ENCODE measurements at places on chromosomes 11 and 22.
A peak's percentile ranks its signal among the peaks of the same experiment; 100 is the strongest.

GRCh38 chr11:93737904-93738612, 3.2 kb downstream of the TAF1D start:
- no peak for DNase-seq

- peak; percentile 49 for DNase-seq
Observed at GRCh38 chr11:14969901-14970323, 2.2 kb downstream of the CALCA start.

- no peak for DNase-seq
Observed at GRCh38 chr22:38731703-38732161, 24.1 kb downstream of the SUN2 start.

GRCh38 chr11:128948583-128948982, 5.9 kb upstream of the TP53AIP1 start:
- no peak for DNase-seq

- no peak for DNase-seq
Observed at GRCh38 chr11:77074205-77074604, 7.4 kb downstream of the CAPN5 start.

- no peak for DNase-seq
Observed at GRCh38 chr11:86091086-86091485, 22.2 kb upstream of the PICALM start.

GRCh38 chr11:66282468-66283455, 4.8 kb downstream of the CNIH2 start:
- DNase-seq: peak; percentile 97

GRCh38 chr11:9750551-9750950, 86.7 kb downstream of the SWAP70 start:
- no peak for DNase-seq

DNA sequence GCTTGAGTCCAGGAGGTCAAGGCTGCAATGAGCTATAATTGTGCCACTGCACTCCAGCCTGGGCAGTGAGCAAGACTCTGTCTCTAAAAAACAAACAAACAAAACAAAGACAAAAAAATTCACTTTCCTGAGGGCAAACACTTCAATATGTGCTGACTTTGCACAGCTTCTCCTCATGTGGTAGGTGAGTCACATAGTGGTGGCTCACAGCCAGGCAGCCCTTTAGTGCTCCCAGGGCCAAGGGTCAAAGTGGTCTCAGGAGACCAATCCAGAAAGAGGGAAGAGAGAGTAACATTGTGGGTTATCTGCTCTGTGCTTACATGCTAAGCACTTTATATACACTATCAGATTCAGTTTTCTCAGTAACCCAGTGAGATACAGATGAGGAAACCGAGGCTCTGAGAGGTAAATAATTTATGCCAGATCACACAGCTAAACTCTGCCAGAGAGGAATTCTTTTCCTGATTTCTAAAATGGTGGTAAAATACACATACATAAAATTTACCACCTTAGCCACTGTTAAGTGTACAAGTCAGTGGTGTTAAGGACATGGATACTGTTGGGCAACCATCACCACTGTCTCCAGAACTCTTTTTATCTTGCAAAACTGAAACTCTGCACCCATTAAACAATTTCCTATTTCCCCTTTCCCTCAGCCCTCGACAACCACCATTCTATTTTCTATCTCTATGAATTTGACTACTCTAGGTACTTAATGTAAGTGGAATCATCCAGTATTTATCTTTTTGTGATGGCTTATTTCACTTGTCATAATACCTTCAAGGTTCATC, 231.7 kb upstream of the NARS2 start:
- DNase-seq: no peak

GRCh38 chr11:60378354-60378753, at the start of gene MS4A7:
TSS of gene MS4A7 (plus strand) at chr11:60378532. CDS start at chr11:60383142, 4,610 bp downstream.
- DNase-seq: no peak

DNA sequence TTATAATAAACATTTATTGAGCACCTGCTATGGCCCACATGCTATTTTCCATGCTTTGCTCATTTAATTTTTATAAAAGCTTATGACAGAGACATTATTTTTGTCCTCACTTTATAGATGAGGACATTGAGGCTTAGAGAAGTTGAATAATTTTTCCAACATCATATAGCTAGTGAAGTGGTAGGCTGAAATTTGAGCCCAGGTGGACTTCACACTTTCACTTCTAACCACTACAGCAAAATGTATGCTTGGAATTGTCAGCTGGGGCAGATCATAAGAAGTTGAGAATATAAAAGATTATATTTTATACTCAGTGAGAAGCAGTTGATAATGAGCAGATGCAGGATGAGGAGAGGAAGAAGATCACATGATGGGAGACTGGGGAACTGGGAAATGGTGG, 146.1 kb downstream of the LDLRAD3 start:
- no peak for DNase-seq

DNA sequence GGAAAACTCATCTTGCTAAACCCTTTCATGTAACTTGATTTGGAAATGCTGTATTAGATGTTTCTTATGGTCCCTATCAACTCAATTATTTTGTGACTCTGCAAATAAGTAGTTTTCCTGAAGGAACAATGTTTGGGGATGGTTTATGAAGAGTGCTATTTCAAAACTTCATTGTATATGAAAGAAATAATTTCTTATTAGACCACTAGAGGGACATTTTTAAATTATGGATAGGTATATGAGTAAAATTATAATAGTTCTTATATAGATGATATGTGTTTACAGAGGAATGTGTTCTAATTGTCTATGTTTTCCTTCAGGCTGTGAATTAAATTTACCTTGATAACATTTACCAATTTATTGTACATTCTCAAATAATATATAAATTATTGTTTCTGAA, 509.4 kb upstream of the RAG2 start:
- no peak for DNase-seq

DNA sequence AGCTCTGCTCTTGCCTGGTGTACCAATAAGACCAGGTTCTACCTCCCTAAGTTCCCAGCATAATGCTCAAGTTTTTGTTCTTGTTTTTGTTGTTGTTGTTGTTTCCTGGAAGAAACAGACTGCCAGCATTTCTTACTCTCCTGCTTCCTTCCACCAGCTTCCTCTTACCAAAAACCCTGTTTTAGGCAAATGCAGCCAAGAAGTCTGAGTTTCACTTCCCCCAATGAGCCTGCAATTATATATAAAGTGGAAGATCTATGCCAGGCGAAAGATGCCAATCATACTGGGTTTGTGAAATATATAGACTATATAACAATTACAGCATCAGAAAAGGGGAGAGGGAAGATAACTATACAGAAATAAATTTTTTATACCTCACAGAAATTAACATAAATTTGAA, 931.5 kb upstream of the FAT3 start:
- no peak for DNase-seq

- DNase-seq: no peak
Observed at GRCh38 chr11:75518771-75519653, 6.7 kb downstream of the GDPD5 start.

GRCh38 chr11:81700076-81700475, 1033.6 kb downstream of the FAM181B start:
- DNase-seq: no peak

DNA sequence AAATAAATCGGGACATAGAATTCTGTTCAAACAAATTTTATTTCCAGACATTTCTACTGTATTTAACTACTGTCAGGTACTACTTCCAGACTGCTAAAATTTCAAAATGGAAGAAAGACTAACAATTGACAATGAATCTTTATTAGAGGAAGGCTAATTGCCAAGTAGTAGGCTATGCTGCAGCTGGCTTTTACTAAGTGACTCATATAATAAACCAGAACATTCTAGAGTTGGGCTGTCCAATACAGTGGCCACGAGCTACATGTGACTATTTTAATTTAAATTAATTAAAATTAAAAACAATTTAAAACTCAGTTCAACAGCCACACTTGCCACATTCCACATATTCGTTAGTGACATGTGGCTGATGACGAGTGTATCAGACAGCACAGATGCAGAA, 27.6 kb downstream of the CHKA start:
- DNase-seq: no peak

GRCh38 chr11:114181195-114181594, 115.0 kb upstream of the NNMT start:
- DNase-seq: no peak

DNA sequence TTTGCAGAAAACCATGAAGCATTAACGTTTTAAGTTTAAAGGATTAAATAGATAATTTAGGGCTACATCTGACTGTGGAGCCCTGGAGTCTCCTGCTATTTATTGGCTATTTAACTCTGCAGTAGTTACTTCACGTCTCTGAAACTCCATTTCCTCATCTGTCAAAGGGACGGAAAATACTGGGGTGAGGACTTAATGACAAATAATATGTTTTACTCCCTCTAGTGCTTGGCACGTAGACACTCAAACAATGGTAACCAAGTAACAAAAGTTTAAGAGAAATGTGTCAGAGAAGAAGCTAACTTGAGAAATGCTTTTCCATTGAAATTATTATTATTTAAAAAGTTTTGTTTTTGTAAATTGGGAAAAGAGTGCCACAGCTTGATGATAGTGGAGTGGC, 130.7 kb upstream of the RCN1 start:
- DNase-seq: no peak

DNA sequence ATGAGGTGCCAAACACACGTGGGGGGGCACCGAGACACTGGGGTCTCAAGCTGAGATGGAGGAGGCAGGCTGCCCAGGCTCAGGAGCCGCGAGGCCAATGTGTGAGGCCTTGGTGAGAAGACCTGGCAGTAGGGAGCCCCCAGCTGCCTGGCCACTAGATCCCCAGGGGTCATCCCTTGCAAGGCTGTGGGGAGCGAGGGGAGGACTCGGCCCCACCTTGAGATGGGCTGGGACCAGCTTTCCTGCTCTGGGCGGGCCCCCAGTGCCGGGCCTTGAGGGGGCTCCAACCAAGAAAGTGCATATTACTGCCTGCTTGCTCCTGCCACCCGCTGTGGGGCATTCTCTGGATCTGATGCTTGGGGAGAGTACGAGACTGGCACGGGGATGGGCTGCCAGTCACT, 107.0 kb downstream of the CTTN start:
- no peak for DNase-seq

- no peak for DNase-seq
Observed at GRCh38 chr22:38767313-38767712, 11.5 kb upstream of the SUN2 start.

Data from right forelimb (tissue), 1 donor.